Lower leg skin (tissue), 4 donors: ENCODE measurements at places on chromosomes 5 and 9. TPM values are rescaled to one million over a fixed set of nuclear protein-coding genes. Genes with fewer than 3 reads are reported as not detected.

Gene LECT2
- not detected for total RNA-seq

- DNase-seq = no peak
Observed at GRCh38 chr5:3604501-3604900, 8.9 kb downstream of the IRX1 start.

DNA sequence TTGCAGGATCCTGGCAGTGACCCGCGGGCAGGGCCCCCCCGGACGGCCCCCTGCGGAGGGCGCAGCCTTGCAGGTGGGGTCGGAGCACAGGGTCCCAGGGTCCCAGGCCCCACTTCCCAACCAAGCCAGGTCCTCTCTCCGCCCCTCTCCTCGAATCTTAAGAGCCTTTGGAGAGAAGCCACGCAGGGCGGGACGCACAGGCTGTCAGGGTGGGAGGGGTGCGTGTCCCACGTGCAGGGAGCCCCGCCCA lies 18.4 kb upstream of the EGFL7 start:
- DNase-seq = peak; percentile 86

- DNase-seq = no peak
Observed at GRCh38 chr9:121613009-121613752, 38.3 kb upstream of the DAB2IP start.

DNA sequence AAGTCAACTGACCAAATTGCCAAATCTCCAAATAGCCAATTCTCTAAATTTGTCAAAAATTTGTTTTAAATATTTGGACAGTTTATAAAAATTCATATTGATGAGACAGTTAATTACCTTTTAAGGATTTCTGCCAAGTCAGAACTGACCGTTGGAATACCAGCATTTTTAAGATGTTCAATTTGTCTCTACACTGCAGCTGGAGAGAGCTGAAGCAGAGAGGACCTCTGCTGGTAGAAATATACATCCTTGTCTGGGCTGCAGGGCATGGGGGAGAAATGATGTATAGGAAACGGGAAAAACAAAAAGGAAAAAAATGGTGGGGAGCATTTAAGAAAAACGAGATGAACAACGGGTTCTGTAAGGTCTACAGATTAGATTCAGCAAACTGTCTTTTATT lies 16.8 kb downstream of the NR6A1 start:
- DNase-seq = no peak
